ENCODE measurements at places on chromosomes 7 and 10.

DNA sequence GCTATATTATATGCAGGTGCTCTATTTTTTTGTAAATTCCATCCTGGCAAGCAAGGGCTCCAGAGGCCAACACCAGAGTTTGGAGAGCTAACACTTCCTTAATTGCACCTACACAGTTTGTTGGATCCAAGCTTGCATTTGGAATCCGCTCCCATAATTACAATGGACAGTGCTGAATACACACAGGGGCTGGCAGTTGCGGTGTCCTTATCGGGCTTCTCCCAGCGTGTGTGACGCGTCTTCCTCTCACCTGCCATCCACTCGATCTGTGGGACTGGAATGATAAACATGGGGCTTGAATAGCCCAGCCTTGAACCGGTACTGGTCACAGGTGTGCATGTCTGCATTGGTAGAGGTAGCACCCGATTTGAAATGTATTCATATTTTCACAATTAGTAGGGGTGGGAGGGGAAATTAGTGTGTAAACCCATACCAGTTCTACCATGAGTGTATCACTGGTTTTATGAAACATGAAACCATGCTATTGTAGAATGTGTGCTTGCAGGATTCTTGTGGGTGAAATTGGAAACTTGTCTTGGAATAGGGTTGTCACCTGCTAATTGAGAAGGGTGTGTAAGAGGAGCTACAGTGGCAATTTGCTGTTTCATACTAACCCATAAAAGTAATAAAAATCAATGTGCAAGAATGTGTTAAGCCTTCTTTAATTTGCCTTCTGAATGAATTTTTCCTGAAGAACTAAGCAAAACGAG, 316.5 kb downstream of the WDR11 start:
- no peak for DNase-seq

GRCh38 chr7:51309361-51310130, 7.1 kb downstream of the COBL start:
- DNase-seq: no peak

- no peak for DNase-seq
These were observed 3.9 kb upstream of the PWWP2B start for GRCh38 chr10:132392811-132393694.

DNA sequence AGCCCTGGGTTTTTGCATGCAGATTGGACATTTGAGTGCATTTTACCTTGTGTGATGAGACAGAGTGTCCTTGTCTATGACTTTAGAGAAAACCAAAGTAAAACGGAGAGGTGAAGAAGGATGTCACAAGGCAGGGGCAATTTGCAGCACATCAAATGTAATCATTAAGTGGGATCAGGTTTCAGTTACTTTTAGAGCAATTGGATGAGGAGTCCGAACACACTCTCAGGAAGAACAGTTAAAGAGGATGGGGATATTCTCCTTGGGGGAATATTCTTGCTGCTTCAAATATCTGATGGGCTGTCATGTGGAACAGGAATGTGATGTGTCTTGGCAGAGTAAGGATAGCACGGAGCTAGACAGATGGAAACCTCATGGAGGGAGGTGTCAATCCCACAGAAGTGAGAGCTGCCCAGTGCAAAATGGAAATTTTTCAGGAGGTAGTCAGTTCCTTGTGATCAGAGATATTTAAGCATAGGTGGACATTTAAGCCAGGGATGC, 757 bp downstream of the RAB19 start:
- no peak for DNase-seq

GRCh38 chr10:87053111-87053510, 33.0 kb downstream of the FAM25A start:
- DNase-seq: no peak

GRCh38 chr10:44923611-44924010, 12.5 kb downstream of the TMEM72 start:
- DNase-seq: no peak

GRCh38 chr7:86470763-86471162, 172.9 kb upstream of the GRM3 start:
- no peak for DNase-seq

GRCh38 chr7:158127241-158127640, 460.4 kb downstream of the PTPRN2 start:
- no peak for DNase-seq

DNA sequence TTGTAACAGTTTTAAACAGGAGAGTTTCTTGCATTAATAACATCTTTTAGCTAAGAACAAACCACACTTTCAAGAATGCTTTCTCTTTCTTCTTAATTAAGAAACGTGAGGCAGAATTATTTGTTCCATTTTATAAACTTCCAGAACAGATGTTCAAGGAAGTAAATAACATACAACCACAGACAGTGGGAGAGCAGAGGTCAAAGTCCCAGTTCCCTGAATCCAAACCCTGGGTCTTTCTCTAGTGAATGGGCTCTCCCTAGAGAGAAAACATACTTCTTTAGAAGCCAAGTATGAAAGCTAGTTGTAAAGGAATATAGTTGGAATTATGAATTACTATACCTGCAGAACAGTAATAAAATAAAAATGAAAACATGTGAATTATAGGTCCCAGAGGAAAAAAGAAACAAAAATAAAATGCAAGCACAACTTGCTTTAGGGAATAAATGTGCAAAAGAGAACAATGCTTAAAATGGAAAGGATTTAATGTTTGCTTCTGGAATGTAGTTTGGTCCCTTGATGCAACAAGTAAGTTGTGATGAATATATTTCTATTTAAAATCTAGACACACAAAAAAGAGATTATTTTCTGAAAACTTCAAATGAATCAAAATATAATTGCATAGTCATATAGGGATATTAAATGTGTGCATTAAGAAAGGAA, 6.0 kb downstream of the OR6B1 start:
- no peak for DNase-seq

GRCh38 chr10:48357631-48358030, 51.2 kb downstream of the MAPK8 start:
- no peak for DNase-seq

- DNase-seq: no peak
These were observed 208.3 kb downstream of the ZMYND11 start for GRCh38 chr10:343231-344220.

GRCh38 chr10:103463499-103463898, 4.8 kb upstream of the CALHM1 start:
- DNase-seq: no peak

DNA sequence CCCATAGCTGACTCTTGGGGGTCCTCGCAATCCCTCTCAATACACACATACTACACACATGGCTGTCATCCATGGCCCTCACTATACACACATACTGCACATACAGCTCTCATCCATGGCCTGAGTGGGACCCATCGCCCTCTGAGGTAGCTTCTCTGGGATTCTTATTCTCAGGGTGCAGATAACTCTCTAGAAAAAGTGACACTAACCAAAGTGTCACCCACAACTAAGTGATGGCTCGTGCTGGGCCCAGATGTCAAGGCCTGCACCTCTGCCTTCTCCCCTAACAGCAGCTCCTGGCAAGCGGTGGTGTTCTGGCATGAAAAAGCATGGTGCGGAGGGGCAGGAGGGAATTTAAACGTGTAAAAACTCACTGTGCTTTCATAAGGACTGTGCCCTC, 62.7 kb upstream of the ZPBP start:
- DNase-seq: no peak

- no peak for DNase-seq
These were observed 203.3 kb downstream of the BUB3 start for GRCh38 chr10:123357421-123357930.

- no peak for DNase-seq
These were observed 2.6 kb upstream of the MYL7 start for GRCh38 chr7:44143646-44144250.

- DNase-seq: no peak
These were observed 47.5 kb downstream of the DNAJB6 start for GRCh38 chr7:157384301-157384700.

DNA sequence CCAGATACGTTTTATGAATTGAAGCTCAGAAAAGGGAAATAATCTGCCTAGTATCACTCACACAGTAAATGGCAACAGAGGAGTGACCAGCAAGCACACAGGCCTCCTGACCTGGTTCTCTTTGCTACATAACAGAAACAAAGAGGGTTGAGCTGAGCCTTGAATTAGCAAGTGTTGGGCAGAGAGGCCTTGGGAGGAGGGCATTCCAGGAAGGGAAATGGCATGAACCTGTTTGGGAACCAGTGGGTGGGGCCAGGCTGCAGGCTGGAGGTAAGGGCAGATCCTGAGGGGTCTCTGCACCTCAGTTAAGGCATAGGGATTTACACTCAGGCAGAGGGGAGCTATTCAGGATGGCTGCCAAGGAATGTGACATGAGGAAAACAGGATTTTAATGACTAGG, 24.8 kb upstream of the CYCS start:
- no peak for DNase-seq

DNA sequence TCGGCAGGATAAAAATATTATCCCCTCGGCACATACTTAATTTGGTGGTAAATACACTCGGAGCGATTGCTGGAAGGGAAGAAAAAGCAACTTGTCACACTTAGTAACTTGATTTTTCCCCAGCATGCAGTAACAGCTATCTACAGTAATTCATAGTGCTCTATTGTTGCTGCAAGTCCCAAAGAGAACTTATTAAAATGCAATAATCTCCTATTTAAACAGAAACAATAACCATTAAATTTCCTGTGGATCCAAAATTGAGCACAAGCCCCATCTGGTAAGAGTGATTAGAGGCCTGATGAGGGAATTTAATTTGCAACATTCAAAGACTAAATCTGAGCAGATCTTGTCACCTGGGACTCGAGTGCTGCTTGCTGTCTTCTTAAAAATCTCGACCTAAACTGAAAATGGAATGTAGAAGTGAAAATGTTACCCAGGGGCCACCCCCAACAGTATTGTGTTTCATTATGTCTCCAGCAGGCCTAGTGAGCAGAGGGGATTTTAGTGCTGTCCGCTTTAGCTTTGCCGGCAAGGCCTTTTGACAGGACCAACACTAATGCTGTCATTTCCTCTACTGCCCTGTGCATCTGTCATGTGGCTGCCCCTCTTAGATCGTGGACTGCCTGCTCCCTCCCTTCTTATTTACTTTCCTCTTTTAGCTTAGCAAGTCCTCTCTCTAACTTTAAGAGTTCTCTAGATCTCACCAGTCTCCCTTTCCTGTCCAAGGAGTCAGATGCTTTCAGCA, 639.7 kb downstream of the AUTS2 start:
- DNase-seq: no peak

DNA sequence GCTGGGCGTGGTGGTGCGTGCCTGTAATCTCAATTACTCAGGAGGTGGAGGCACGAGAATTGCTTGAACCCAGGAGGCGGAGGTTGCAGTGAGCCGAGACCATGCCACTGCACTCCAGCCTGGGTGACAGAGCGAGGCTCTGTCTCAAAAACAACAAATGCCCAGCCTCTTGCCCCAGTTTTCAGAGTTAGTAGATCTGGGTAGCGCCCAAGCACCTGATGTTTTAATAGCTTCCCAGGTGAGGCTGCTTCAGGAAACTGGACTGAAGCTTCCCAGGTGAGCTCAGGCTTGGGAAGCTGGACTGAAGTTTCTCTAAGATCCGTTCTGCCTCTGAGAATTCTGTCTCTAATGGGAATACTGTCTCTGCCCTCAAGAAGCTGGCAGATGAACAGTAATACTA, 12.2 kb downstream of the RPS24 start:
- no peak for DNase-seq

- no peak for DNase-seq
These were observed 618.1 kb downstream of the SORCS3 start for GRCh38 chr10:105259201-105259600.

DNA sequence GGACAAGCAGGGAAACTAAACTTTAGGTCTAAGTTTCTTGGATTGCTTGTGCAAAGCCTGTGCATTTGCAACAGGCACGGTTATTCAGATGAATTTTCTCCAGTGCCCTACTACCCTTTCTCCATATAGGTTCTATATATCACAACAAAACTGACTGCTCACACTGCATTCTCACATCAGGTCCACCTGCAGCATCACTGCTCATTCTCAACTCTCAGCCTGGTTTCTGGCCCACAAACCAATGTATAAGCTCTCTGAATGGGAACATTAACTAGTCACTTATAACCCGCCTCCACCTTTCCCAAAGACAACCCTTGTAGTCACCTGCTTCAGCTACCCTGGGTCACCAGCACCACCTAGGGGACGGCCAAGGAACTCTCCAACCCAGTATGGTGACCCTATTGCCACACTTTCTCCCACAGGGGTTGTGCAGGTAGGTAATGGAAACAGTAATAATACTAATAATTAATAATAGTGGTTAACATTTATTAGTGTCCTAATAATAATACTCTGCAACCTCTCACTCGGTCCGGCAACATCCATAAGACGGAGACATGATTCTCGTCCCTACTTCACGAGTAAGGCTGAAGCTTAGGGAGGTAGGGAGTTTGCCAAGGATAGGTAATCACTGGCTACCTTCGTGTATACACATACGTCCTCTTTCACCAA, 97.3 kb downstream of the CLEC2L start:
- DNase-seq: peak; percentile 21

GRCh38 chr7:115099906-115100305, 178.0 kb downstream of the MDFIC start:
- DNase-seq: no peak

DNA sequence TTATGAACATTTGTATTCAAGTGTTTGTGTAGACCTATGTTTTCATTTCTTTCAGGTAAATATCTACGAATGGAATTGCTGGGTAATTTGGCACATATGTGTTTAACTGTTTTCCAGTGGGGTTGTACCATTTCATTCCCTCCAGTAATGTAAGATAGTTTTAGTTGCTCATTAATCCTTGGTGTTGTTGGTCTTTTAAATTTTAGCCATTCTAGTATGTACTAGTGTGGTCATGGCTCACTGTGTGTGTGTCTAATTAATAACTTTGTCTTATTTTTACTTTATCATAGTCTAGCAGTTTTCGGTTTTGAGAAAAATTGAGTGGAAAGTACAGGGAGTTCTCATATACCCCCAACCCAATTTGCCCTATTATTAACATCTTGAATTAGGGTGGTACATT, 278.8 kb downstream of the CAMK1D start:
- DNase-seq: no peak

GRCh38 chr10:25978771-25979170, 44.7 kb downstream of the MYO3A start:
- DNase-seq: no peak

DNA sequence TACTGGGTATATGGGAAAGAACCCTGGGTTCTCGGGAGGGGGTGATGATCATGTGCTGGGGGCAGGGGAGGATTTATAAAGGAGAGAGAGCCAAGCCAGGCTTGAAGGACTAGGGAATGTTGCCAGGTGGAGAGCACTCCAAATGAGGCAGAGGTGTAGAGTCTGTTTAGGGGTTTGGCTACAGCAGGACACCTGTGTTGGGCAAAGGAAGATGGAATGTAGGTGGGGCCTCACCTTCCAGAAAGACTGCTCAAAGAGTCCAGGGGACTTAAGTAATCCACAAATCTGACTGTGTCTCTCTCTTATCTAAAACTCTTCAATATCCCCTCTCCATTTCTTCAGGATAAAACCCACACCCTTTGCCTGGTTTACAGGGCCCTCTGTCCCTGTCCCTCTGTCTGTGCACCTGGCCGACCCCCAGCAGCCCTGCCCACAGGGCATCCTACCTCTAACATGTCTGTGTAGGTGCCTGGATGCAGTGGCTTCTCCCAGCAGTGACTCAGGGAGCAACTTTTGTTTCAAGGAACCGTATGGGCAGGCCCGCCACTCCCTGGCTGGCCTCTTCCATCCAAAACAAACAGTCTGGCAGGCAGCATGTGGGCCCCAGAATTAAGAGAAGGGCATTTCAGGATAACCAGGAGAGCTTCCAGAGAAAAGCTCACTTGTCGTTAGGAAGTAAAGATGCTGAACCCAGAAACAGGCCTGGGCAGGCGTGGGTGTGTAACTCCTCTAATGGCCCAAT, 10.6 kb upstream of the PLEKHA1 start:
- DNase-seq: no peak

All from activated effector memory CD4-positive, alpha-beta T cell treated with Interleukin-2 at 50 U/mL for 16 hours (primary cell).